ENCODE measurements at places on chromosomes 16 and 17.
A peak's percentile ranks its signal among the peaks of the same experiment; 100 is the strongest.

- DNase-seq: no peak
Measured at GRCh38 chr16:72604375-72604774, 432.4 kb upstream of the PMFBP1 start.

DNA sequence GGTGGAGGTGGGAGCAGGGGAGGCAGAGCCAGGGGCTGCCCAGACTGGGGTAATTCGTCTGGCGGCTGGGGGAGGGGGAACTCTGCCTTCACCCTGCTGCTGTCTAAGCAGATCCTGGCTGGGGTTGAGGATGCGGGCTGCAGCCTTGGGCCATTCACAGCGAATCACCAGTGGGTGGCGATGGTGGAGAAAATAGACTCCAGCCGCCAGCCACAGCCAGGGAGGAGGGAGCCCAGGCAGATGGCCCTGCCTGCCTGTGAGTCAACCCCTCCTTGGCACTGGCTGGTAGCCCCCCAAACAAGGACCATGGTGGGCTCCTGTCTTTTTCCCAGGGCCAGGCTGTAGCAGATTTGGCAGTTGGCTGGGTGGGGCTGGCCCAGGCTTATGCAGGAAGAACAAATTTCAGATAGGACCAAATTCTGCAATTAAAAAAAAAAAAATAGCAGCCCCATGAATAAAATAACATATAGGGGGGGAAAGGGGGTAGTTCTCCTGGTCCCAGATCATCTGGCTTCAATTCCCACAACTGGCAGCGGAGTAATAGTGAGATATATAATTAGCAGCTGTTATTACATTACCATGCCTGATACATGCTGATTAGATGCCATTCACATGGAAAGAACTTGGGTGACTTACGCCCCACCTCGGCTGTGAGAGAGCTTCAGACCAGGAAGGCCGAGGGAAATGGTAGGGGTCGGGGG lies 41.5 kb upstream of the CDH5 start:
- no peak for DNase-seq

- peak; percentile 79 for DNase-seq
Measured at GRCh38 chr16:57519796-57520360, 16.5 kb downstream of the CCDC102A start.

- no peak for DNase-seq
Measured at GRCh38 chr16:7910116-7910515, 577.5 kb downstream of the RBFOX1 start.

- DNase-seq: peak; percentile 34
Measured at GRCh38 chr17:78315355-78316114, 44.3 kb downstream of the SOCS3 start.

- DNase-seq: no peak
Measured at GRCh38 chr16:76287466-76287865, 10.3 kb downstream of the CNTNAP4 start.

DNA sequence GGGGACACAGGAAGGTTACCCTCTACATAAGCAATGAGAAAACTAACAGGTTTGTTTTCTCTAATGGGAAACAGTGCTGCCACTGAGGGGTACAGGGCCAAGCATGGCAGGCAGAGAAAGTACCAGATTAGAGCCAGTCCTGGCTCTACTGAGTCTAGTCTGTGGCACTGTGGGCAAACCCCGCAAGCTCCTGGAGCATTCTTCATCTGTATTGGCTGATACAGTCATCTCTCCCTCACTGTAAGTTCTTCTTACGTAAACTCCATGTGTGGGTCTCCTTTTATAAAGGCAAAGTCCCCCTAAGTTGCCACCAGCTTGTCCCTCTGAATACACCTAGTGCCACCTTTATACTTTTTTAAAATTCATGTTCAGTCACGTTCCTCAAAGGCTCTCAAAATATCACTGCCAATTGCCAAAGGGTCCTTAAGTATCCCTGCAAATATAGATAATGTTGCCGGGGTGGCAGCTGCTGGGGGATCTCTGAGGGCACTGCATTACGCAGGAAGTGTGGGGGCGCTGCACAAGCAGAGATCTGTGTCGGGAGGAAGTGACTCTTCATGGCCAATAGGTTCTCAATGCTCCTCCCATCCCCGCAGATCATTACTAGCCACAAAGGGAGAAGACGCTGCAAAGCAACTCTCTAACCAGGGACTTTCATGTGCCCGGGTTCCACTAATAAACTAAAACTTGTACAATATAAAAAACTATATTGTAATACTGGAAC lies 18.8 kb downstream of the XPO6 start:
- peak; percentile 82 for DNase-seq

DNA sequence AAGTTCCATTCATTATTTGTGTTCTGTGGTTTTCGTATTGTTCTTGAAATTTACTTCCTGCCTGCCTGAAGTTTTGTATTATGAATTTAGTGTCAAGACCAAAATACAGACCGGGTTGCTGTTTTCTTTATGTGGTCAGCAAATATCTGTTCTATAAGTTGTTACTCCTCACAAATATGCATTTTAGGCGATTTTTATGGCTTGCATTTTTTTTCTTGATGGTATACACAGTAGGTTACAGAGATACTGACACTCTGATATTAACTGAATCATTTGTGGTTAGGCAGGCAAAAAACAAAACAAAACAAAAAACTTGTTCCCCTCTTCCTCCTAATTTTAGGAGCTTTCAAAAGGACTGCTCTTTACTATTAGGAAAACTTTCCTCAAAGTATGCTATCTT lies 52.6 kb downstream of the BCAS3 start:
- no peak for DNase-seq

GRCh38 chr16:51657848-51658247 lies 506.8 kb upstream of the SALL1 start:
- no peak for DNase-seq

DNA sequence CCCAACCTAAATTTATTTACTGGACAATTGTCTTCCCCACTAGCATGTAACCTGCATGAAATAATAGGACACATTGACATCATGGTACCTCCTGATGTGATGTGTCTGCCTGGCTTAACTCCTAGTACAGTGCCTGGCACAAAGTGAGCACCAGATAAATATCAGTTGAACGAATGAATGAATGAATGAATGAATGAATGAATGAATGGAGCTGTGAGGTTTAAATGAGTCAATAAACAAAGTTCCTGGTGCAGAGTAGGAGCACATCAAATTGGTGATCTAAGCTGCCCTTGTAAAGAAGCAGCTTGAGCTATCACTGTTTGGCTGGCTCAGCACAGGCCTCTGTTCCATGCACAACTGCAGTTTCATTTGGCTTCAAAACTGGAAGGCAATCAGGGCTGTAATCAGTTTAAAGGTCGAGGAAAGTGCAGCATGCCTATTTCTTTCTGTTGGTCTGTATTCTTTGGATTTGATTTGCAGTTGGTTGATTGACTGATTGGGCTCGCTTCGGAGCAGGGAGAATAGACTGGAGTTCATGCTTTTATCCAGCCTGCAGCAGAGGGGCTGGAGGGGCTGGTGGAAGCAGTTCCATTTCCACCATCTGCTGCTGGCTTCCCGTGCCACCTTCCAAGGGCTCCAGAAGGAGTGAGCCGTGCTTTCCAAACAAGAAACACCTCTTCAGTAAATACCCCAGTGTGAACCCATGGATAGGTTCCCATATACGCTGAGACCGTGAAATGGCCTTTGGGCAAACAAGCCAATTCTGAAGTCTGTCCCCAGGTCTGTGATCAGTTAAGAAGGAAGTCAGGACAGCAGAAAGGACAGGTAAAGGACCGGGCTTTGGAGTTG lies 54.6 kb downstream of the GPRC5B start:
- DNase-seq: no peak

GRCh38 chr16:88638323-88639230 lies at the start of gene IL17C:
Gene IL17C, plus strand, starts transcription at chr16:88638572. Its CDS starts 70 bp downstream, at chr16:88638642.
- DNase-seq: peak; percentile 24

- DNase-seq: no peak
Measured at GRCh38 chr16:89010210-89010925, 33.4 kb upstream of the CBFA2T3 start.

DNA sequence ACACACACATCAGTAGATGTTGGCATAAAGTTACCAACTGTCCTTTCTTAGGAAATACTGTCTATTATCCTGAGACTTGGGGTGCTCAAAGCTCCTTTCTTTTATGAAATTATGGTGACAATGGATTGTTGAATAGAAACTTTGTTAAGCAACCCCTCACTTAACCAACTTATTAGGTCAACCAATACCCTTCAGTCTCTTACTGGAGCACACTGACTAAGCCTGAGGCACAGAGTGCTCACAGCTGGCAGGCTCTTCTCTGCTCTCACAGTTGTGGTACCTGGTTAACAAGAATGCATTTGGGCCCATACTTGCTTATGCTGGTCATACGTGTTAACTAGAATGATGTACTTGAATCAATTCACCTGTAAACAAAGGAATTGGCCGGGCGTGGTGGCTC lies 24.8 kb downstream of the CD300LF start:
- DNase-seq: no peak

GRCh38 chr16:63385714-63386432 lies 1349.6 kb upstream of the CDH8 start:
- DNase-seq: no peak

DNA sequence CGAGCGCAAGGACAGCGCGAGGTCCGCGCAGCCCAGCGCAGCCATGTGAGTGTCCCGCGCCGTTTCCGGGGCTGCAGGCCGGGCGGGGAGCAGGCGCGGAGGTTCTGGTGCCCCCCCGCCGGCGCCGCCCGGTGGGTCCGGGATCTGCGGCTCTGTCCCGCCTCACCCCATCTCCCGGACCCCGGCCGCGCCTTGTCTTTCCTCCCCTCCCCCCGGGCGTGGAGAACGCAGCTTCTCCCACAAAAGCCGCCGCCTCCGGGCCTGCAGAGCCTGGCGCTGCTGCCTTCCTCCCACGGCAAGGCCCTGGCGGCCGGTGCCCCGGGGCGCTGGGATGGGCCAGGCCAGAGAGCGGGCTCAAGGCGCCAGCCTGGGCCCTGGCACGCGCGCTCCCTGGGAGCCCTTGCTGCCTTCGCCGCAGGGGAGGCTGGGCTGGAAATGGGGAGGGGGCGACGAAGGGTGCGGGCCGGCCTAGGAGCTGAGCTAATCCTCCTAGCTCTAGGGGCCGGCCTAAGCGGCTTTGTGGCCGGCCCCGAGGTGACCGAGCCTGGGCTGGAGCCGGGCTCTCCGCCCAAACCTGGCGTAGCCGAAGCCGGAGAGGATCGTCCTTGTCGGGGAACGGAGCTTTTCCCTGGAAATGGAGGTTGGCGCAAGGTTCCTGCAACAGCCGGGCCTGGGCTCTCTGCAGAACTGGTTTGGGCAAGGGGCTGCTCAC lies 397 bp downstream of the RIPOR1 start:
- DNase-seq: no peak
